ENCODE measurements at places on chromosomes 3 and 15.

GRCh38 chr3:37041546-37042195, 48.4 kb downstream of the MLH1 start:
- DNase-seq, result no peak

GRCh38 chr3:11289864-11290263, 17.7 kb downstream of the ATG7 start:
- no peak for DNase-seq

DNA sequence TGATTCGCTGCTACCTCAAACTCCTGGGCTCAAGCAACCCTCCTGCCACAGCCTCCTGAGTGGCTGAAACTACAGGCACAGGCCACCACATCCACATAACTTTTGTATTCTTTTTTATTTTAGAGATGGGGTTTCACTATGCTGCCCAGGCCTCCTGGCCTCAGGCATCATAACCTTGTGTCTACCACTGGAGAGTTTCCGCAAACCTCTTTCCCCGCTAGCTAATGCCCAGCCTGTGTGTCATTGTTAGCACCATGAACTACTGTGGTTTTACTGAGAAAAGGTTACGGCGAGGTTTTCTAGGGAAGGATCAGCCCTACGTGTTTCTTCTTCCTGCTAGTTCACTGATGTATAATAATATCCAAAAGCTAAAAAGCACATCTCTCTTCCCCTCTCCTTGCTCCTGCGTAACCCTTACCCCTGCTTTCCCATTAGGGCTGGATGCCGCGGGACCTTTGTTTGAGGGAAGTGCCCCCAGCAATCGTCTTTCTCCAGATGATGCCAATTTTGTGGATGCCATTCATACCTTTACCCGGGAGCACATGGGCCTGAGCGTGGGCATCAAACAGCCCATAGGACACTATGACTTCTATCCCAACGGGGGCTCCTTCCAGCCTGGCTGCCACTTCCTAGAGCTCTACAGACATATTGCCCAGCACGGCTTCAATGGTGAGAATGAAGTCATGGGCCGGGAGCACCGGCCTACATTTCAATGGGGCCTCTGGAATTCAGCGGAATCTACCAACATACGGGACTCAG, 113.7 kb downstream of the LIPC start:
- no peak for DNase-seq

- no peak for DNase-seq
These were observed 52.2 kb upstream of the IGF1R start for GRCh38 chr15:98596131-98596530.

GRCh38 chr15:89308236-89308635, 26.4 kb downstream of the POLG start:
- DNase-seq, result no peak
